Mucosa of descending colon (tissue), 3 donors: ENCODE measurements at places on chromosomes 1 and 21.

GRCh38 chr1:246390855-246391254 is 116.2 kb downstream of the SMYD3 start:
- no peak for DNase-seq

DNA sequence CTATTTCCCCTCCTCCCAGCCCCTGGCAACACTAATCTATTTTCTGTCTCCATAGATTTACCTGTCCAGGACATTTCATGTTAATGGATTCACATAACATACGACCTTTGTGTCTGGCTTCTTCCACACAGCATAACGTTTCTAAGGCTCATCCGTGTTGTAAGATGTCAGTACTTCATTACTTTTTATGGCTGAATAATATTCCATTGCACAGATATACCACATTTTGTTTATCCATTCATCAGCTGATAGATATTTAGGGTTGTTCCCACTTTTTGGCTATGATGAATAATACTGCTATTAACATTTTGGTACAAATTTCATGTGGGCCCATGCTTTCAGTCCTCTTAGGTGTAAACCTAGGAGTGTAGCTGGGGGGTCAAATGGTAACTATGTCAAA is 38.2 kb downstream of the GLIS1 start:
- no peak for DNase-seq

DNA sequence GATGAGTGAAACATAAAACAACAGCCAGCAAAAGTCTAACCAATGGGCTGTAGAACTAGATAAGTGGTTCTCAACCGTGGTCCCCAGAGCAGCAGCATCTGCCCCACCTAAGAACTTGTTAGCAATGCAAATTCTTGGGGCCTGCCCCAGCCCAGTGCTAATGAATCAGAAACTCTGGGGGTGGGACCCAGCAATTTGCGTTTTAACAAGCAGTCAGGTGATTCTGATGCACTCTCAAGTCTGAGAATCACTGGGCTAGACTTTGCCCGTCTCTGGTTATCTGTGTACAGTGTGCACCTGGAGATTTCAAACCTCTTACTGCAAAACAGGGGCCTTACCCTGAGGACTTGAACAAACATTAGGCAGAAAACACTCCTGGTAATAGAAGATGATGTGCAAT is 66.5 kb downstream of the PLXNA2 start:
- no peak for DNase-seq

DNA sequence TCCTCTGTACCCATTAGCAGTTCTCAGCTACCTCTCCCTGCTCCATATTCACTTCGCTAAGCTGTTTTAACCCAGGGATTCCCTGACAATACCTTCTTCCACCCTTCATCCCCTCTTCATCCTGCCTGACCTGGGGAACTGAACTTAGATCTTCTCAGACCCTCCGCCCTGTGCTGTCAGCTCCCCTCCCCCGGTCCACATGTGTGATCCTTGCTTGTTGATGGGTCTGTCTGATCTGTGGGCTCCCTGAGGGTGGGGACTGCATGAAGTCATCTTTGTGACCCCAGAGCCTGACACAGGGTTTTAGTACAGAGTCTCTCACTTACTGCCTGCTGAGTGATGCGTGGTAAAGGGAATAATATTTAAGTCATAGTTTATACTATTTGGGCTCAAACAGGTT is 11.8 kb downstream of the CHAF1B start:
- no peak for DNase-seq

DNA sequence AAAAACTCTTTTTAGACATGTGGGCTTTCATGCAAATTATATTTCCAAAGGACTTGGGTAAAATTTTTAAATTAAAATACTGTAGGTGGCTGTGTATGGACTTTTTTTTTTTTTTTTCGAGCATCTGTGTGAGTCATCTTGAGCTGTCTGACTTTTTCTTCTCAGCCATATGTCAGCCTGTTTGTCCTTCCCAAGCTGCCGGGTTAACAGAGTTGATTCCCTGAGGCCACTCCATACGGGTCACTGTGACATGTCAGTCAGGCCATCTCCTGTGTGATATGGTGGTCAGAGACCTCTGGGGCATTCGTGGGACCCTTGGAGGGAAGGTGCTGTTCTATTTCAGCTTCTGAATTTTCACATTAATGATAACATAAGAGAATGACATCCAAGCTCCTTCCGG is 148.3 kb downstream of the KCNJ6 start:
- DNase-seq = no peak

DNA sequence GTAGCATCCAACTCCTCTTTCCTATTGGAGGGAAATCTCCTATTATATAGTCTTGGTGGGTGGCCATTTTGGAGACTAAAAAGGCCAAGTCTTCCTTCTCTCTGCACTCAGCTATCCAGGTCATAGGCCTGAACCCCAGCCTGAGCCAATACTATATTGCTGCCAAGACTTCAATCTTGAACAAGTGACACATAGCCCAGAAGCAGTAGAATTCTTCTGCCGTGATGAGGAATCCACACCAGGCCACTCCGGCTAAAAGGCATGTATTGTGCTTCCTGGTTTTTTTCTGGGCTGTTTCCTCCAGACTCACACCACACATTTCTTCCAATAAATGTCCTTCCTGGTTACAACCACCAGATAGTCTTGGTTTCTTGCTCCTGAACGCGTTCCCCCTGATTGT is 43.0 kb downstream of the ATF3 start:
- DNase-seq = no peak

- no peak for DNase-seq
Measured at GRCh38 chr1:202976633-202977032, 9.6 kb upstream of the CYB5R1 start.

GRCh38 chr1:81453367-81453703 is 347.4 kb upstream of the ADGRL2 start:
- DNase-seq = peak; percentile 13

- DNase-seq = no peak
Measured at GRCh38 chr1:210917560-210918169, 216.3 kb downstream of the KCNH1 start.

GRCh38 chr1:86998727-86999126 is 84.3 kb downstream of the HS2ST1 start:
- no peak for DNase-seq

DNA sequence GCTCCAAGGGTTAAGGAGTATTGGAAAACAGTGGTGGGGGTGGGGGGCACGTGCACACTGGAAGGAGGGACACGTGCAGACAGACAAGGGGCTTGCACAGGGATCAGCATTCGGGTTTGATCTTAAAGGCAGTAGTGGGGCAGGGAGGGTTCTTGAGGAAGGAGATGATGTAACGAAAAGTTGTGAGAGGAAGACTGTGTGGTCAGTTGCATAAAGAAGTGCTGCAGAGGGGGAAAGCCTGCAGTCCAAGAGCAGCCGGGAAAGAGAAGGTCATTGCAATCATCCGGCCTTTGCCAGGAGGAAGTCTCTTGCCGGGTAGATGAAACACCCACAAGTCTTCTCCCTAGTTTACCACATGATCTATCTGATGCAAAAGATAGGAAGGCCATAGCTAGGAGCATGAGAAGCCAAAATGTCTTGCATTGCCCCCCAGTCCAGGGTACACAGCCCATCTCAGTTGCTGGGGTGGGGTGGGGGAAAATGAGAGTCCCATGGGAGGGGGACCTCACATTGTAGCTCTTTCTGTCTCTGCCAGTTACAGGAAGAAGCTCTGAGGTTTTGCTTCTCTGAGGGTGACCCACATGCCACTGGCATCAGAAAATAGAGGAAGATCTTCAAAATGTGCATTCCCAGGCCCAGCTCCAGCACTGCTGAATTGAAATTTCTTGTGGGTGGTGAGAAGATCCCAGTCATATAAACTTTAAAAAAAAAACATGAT is 202.5 kb upstream of the RAB4A start:
- DNase-seq = no peak

- DNase-seq = peak; percentile 26
Measured at GRCh38 chr1:53076721-53077598, 14.9 kb downstream of the PODN start.

- no peak for DNase-seq
Measured at GRCh38 chr1:156823210-156823790, 6.7 kb upstream of the SH2D2A start.

- no peak for DNase-seq
Measured at GRCh38 chr1:65431111-65431705, 10.7 kb downstream of the LEPR start.

DNA sequence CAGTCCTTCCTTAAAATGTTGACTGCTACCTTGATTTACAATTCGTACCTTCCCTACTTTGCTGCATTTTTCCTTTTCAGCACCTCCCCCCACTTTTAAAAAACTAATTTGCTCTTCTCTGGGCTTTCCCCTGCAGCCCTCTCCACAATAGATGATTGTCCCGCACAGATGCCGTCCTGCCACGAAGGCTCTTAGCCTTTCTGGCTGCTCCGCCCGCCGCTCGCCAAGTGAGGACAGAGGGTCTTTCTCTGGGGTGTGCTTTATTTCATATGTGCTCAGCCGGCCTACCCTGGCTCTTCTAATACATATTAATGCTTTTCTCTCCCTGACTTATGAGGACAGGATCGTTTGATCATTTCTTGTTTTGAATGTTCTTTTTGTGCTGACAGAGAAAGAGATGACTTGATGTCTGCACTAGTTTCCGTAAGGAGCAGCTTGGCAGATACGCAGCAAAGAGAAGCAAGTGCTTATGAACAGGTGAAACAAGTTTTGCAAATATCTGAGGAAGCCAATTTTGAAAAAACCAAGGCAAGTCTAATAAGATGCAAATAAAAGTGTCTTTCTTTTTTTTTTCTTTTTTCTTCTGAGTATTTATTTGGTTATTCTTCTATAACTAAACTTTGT is 60.6 kb downstream of the SDCCAG8 start:
- DNase-seq = no peak

DNA sequence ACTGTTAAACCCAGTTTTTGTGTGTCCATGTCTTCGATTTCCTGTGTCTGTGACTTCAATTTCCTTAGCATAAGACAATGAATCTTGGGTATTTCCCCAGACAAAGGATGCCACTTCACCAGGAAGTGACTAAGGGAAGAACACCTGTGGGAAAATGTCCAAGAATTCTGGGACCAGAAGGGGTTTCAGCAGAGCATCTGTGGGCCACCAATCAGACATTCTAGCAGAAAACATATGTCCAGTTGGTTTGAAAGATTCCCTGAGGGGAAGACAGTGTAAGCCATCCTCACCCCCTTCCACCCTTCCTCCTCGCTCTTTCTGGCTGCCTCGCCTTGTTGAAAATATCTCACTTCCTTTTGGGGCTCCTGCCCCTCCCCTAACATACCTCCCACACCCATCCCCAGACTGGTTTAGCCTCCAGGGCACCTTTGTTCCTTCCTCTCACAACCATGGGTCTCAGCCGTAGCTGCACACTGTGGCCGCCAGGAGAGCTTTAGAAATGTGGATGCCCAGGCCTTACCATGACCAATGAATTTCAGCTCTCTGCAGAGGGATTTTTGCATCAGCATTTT is 25.5 kb upstream of the IFNAR1 start:
- DNase-seq = no peak

DNA sequence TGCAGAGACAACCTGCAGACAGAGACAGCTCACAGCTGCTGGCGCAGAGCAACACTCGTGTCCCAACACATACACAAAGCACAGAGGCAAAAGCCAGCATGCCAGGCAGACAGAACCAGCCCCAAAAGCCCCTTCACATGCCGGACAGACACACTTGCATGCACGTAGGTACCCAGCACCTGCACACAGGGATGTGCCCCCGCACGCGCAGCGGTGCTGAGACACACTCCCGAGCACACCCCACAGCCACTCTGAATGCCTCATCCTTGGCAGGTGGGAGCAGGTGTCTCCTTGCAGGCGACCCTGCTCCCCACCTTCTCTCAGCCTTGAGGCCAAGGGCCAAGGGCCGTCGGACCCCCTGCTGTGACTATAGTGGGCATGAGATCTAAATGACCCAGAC is 41.2 kb upstream of the ZC3H12A start:
- DNase-seq = no peak

GRCh38 chr1:47450606-47451005 is 12.8 kb downstream of the FOXD2 start:
- DNase-seq = no peak

DNA sequence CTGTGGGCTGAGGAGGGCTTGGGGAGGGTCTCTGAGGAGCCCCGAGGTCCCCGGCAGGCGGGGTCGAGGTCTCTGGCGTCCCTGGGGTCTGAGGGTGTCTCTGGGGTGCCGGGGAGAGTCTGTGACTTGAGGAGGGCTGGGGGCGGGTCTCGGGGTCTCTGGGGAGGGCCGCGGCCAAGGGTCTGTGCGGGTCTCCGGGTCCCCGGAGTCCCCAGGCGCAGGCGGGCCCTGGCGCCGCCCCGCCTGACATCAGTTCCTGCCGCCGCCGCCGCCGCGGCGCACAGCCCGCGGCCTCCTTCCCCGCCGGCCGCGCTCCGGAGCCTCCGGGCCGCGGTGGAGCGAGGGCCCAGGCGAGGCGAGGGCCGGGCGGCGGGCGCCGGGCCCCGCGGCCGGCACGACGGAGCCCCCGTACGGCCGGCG is at the start of gene PLEKHM2:
PLEKHM2 (plus strand) TSS at position 279 of the 420 bp plus-strand sequence. CDS start 239 bp downstream, outside the sequence.
- peak; percentile 45 for DNase-seq

- DNase-seq = peak; percentile 30
Measured at GRCh38 chr1:200992382-200993048, 31.0 kb downstream of the KIF21B start.

DNA sequence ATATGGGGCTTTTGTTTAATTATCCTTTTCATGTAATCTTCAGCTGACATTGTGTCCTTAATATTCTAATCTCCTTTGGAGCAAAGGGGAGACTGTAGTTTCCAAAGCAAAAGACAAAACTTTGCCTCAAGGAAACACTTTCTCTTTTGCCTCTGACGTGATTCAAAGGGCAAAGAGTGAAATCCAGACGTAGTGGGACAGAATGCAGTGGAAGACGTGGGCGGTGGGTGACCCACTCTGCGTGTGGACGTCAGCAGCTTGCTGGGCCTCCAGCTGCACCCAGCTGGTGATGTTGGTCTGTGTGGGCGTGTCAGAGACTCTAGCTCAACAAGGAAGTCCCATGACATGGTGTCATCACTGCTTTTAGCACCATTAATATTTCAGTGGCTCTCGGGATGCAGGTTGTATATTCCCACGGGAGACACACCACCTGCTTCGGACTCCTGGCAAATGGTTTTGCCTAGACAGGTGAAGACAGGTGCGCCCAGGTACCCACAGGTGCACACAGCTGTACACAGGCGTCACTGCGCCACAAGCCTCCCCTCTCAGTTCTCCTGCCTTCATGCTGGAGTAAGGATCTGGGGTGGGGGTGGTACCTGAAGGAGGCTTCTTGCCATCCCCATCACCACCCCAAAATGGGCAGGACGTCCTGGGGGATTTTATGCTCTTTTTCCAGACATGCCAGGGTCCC is 292.1 kb upstream of the VAMP3 start:
- peak; percentile 81 for DNase-seq

- no peak for DNase-seq
Measured at GRCh38 chr1:96474985-96475743, 246.4 kb upstream of the PTBP2 start.

DNA sequence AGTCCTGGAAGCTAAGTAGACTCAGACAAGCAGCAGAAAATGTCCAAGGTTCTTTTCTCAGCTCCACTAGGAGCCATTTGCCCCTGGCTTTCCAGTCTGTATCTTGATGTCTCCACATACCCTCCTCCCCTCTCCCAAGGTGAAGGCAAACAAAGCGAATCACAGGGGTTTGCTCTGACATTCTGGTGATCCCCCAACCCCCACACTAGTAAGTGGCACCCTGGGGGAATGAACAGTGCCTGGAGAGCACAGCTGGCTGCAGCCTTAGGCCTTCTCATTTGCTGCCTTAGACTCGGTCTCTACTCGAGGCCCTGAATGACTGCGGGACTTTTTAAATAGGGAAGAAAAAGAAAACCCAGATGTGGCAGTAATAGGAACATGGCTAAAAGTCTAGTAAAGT is 15.3 kb downstream of the ERI3 start:
- no peak for DNase-seq

- DNase-seq = no peak
Measured at GRCh38 chr1:52348704-52349300, 17.2 kb downstream of the CC2D1B start.
